A549 treated with CpdA at 1 μM for 4 hours (cell line): ENCODE measurements at places on chromosomes 6 and 20. TPM values are rescaled to one million over a fixed set of nuclear protein-coding genes. Genes with fewer than 3 reads are reported as not detected.

Gene SLC22A2
- total RNA-seq = 0.02 to 0.09 TPM in 2 of 5 replicates, not detected in the others

Gene ENPP4
- total RNA-seq = 0.22 to 0.34 TPM (median 0.25 TPM) in 5 replicates

Gene MCCD1
- total RNA-seq = not detected in 5 replicates

Gene ZBTB46
- 0.59 to 1.1 TPM (median 0.78 TPM) in 5 replicates for total RNA-seq

Gene MYO6
- 7.4 to 9.2 TPM (median 8.3 TPM) in 5 replicates for total RNA-seq

Gene PRKN
- 0.07 to 0.10 TPM in 2 of 5 replicates, not detected in the others for total RNA-seq

Gene LRFN2
- total RNA-seq = not detected in 5 replicates

Gene ABHD16B
- 0.05 TPM in 1 of 5 replicates, not detected in the others for total RNA-seq

Gene MRAP2
- total RNA-seq = 1.1 to 1.5 TPM (median 1.2 TPM) in 5 replicates

Gene ZSCAN31
- total RNA-seq = 2.0 to 3.8 TPM (median 2.7 TPM) in 5 replicates

Gene SLC12A5
- 11.6 to 15.4 TPM (median 14.4 TPM) in 5 replicates for total RNA-seq

Gene TRERF1
- 6.8 to 8.8 TPM (median 8.0 TPM) in 5 replicates for total RNA-seq

Gene SYNJ2
- total RNA-seq = 55.2 to 69.2 TPM (median 66.1 TPM) in 5 replicates

Gene ASIP
- not detected in 5 replicates for total RNA-seq

Gene IL17A
- not detected in 5 replicates for total RNA-seq

Gene BANF2
- not detected in 5 replicates for total RNA-seq

Gene RAMACL
- 0.05 to 0.23 TPM (median 0.12 TPM) in 5 replicates for total RNA-seq

Gene RAET1E
- total RNA-seq = 1.9 to 3.0 TPM (median 2.6 TPM) in 5 replicates

Gene WFDC2
- total RNA-seq = 0.11 TPM in 1 of 5 replicates, not detected in the others

Gene CEP162
- 1.6 to 2.4 TPM (median 1.6 TPM) in 5 replicates for total RNA-seq

Gene SLC17A2
- not detected in 5 replicates for total RNA-seq

Gene WFDC10B
- not detected in 5 replicates for total RNA-seq

Gene IPCEF1
- total RNA-seq = 0.02 to 0.06 TPM in 2 of 5 replicates, not detected in the others

Gene TMEM200A
- total RNA-seq = 0.03 to 0.07 TPM (median 0.07 TPM) in 4 of 5 replicates, not detected in the other

Gene ULBP3
- total RNA-seq = 3.6 to 4.0 TPM (median 3.7 TPM) in 5 replicates

Gene PDYN
- total RNA-seq = 0.03 TPM in 1 of 5 replicates, not detected in the others

Gene PPP1R18
- 42.8 to 50.5 TPM (median 45.3 TPM) in 5 replicates for total RNA-seq

Gene SRC
- total RNA-seq = 157 to 196 TPM (median 195 TPM) in 5 replicates

Gene HUS1B
- total RNA-seq = 0.16 to 0.32 TPM (median 0.18 TPM) in 3 of 5 replicates, not detected in the others

Gene C6orf132
- 1.1 to 1.8 TPM (median 1.7 TPM) in 5 replicates for total RNA-seq

Gene PCED1A
- total RNA-seq = 20.5 to 32.2 TPM (median 30.2 TPM) in 5 replicates

Gene TOX2
- 7.8 to 10.3 TPM (median 10.0 TPM) in 5 replicates for total RNA-seq

Gene ROS1
- 0.05 to 0.20 TPM (median 0.18 TPM) in 5 replicates for total RNA-seq

Gene CYP24A1
- 292 to 579 TPM (median 522 TPM) in 5 replicates for total RNA-seq

Gene PNLDC1
- 0.11 TPM in 1 of 5 replicates, not detected in the others for total RNA-seq

Gene FAXC
- total RNA-seq = 6.4 to 8.1 TPM (median 6.8 TPM) in 5 replicates
